ENCODE measurements at places on chromosomes 7 and 10. TPM values are rescaled to one million over a fixed set of nuclear protein-coding genes. Genes with fewer than 3 reads are reported as not detected.

The RPP38 gene
- 14.0 TPM for total RNA-seq

The GSTO2 gene
- total RNA-seq: 0.32 TPM

The HGF gene
- 1.8 TPM for total RNA-seq

The ADAM8 gene
- 1.1 TPM for total RNA-seq

The TMED4 gene
- 117 TPM for total RNA-seq

The PDLIM1 gene
- 32.7 TPM for total RNA-seq

The SVOPL gene
- not detected for total RNA-seq

Measured in epithelial cell of umbilical artery (primary cell).